Tongue (tissue), 3 donors: ENCODE measurements at places on chromosomes 13 and 19. TPM values are rescaled to one million over a fixed set of nuclear protein-coding genes. Genes with fewer than 3 reads are reported as not detected.

- no peak for DNase-seq
Measured at GRCh38 chr19:7980168-7980567, 25.3 kb downstream of the ELAVL1 start.

GRCh38 chr19:51470966-51471365, 7.4 kb upstream of the CEACAM18 start:
- DNase-seq = no peak

- peak; percentile 95 for DNase-seq
Measured at GRCh38 chr19:12156223-12157058, at the start of gene ZNF625. TSS of gene ZNF625 (minus strand) at chr19:12156734. CDS start at chr19:12156558, 176 bp downstream.

GRCh38 chr13:106152047-106152446, 383.4 kb downstream of the EFNB2 start:
- DNase-seq = no peak

DNA sequence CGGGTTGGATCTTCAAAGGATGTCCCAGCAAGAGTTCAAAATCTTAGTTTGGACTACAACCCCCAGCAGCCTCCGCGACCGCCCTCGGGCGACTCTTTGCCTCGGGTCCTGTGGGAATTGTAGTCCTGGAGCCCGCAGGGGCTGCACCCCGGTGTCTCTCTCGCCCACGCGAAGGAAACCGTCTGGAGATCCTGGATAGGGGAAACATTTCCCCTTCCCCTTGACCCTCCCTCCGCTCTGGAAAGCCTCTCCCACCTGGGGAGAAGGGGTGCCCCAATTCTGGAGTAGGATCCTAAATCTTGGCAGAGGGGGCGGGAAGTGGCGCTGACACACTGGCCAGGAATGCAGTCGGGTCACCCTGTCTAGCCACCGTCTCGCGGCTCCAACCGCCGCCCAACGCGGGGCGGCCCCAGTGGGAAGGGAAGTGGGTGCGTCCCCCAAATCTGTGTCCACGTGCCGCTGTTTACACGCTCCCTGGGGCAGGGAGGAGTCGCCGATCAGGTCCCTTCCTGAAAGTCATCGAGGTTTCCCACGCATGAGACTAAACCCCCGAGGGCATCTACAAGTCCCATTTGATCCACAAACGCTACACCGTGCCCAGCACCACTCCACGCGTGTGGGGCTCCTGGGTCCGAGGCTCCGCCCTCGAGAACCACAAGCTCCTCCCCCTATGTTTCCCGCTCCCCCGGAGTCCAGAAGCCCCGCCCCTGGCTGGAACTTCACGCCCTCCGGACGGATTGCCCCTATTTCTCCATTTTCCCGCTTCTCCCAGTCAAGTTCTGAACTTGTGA, 761 bp upstream of the PPP1R13L start:
- DNase-seq = peak; percentile 91

GRCh38 chr19:37654629-37655300, 500 bp downstream of the ZFP30 start:
- peak; percentile 54 for DNase-seq

DNA sequence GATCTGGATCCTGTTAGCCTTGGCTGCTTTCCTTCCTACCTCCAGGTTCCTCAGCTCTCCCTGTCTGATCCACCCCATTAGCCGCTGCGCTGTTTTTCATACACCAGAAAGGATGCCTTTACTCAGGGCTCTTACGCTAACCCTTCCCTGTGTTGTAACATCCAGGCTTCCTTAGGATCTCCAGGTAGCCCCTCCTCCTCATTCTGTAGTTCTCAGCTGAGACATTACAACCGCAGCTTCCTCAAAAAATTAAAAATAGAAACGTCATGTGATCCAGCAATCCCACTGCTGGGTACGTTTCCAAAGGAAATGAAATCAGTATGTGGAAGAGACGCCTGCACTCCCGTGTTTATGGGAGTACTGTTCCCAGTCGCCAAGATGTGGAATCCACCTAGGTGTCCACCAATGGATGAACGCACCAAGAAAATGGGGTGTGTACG, 18.4 kb upstream of the MYADM start:
- DNase-seq = peak; percentile 65

- DNase-seq = peak; percentile 66
Measured at GRCh38 chr19:32652894-32653598, 21.9 kb downstream of the ANKRD27 start.

- no peak for DNase-seq
Measured at GRCh38 chr19:55990831-55991230, 4.3 kb downstream of the NLRP5 start.

DNA sequence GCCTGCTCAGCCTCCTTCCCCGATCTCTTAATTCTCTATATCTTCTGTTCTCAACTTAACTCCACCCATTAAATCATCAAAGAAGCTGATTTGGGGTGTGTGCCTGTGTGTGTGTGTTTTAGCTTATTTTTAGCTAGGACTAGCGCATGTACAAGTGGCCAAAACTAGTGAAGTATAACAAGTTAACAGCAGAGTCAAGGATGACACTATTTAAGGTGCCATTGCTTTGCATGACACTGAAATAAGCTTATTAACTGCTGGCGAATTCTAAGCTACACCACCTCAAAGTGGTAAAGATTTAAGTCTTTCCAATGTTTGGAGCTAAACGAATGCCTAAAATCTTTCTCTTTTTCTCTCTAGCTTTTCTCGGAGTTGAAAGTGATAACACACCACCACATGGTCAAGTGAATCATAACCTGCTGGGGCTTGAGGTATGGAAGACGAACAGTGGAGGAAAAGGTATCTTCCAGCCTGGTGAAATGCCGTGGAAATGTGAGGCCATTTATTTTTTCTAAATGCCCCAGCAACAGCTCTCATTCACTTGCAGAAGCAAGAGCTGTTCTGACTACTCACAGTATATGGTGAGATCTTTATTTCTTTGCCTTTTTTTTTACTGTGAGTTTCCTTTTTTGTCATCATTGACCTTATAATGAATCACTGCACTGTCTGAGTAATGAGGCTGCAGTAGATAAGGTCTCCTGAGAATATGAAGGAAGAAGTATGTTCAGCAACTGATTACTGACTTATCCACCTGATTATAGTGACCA, 570.3 kb downstream of the PCDH9 start:
- DNase-seq = no peak

Gene ATP4A
- not detected for total RNA-seq

Gene CLEC17A
- 1.0 TPM for total RNA-seq

Gene CLEC4M
- total RNA-seq = not detected

Gene DIAPH3
- total RNA-seq = 6.3 TPM
